ENCODE measurements at places on chromosomes 7 and 10. TPM values are rescaled to one million over a fixed set of nuclear protein-coding genes. Genes with fewer than 3 reads are reported as not detected.

GRCh38 chr10:97977673-97978072 lies 52.7 kb downstream of the CRTAC1 start:
- no peak for DNase-seq

DNA sequence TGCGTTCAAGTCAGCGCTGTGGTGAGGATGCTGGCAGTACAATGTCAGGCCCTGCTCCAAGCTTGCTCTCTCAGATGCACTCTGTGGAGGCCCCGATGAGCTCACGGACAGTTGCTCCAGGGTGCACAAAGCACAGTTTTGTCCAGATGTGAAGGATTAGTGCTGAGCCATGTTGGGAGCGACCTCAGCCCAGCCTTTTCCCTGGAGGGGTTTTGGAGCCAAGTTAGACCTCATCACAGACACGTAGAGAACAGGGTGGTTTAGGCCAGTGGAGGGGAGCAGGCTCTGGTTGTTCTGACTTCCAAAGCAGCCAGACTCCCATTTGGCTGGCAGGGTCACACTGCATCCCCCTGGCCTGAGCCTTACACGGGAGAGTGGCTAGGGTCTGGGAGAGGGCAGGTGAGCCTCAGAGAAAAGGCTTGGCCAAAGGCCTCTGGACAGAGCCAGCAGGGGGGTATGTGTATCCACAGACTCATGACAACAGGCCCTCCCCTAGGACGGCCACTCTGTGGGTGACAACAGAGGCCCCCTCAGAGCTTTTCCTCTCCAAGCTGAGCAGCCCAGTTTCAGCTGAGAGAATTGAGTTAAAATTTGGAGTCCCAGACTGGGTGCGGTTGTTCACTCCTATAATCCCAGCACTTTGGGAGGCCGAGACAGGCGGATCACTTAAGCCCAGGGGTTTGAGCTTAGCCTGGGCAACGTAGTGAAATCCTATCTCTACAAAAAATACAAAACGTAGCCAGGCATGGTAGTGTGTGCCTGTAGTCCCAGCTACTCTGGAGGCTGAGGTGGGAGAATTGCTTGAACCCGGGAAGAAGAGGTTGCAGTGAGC lies 4.7 kb downstream of the PLAC9 start:
- no peak for DNase-seq

GRCh38 chr10:104937567-104937966 lies 296.5 kb downstream of the SORCS3 start:
- DNase-seq = peak; percentile 36

DNA sequence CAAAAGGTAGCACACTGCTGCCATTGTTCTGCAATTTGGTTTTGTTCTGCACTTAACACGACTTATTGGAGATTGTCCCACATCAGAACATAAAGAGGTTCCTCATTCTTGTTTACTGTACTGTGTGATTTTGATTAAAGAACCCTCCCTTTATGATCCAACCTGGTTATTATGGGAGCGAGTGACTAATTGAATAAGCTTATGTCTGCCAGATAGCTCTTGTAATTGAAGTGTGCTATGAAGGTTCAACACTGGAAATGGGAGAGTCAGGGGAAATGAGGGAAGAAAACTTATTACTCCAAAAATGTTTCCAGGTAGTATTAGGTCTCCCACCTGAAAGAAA lies 33.9 kb downstream of the CASP7 start:
- no peak for DNase-seq

DNA sequence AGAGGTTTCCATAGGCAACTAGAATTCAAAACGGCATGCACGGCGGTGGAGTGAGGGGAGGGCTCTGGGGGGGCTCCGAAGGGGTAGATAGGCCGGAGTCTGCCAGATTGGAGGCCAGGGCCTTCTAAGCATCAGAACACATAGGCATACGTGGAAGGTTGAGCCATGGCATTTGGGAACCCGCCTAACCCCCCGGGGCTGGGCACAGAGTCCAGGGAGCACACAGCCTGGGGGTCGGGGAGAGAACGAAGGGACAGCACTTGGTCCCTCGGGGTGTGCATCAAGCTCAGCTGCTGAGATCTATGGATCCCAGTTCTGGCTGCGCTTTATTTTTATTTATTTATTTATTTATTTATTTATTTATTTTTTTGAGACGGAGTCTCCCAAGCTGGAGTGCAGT lies 89.4 kb upstream of the TNS3 start:
- DNase-seq = no peak

DNA sequence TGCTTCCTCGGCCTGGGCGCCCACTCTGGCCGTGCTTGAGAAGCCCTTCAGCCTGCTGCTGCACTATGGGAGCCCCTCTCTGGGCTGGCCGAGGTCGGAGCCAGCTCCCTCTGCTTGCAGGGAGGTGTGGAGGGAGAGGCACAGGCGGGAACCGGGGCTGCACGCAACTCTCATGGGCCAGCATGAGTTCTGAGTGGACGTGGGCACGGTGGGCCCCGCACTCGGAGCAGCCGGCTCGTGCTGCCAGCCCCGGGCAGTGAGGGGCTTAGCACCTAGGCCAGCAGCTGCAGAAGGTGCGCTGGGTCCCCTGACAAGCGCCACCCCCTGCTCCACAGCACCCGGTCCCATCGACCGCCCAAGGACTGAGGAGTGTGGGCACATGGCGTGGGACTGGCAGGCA lies 9.0 kb upstream of the PDK4 start:
- DNase-seq = no peak

DNA sequence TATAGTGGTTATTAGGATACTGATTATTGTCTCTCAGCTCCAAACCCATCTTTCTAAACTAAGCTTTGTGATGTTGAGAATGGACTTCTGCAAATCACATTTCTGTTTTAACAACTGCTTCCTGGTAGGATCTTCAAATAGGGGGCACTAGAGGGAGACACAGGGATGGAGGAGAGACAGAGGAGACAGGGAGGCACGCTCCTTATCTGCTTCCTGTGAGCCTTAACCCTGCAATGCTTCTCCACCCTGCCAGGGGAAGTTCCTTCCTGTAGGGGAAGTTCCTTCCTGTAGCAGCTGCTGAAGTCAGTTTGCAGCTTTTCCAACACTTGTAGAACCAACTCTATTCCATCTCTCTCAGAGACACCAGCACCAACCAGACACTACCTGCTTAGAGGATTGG lies 847.2 kb downstream of the CCSER2 start:
- DNase-seq = no peak

- no peak for DNase-seq
Observed at GRCh38 chr7:110623436-110623835, 467.5 kb upstream of the LRRN3 start.

DNA sequence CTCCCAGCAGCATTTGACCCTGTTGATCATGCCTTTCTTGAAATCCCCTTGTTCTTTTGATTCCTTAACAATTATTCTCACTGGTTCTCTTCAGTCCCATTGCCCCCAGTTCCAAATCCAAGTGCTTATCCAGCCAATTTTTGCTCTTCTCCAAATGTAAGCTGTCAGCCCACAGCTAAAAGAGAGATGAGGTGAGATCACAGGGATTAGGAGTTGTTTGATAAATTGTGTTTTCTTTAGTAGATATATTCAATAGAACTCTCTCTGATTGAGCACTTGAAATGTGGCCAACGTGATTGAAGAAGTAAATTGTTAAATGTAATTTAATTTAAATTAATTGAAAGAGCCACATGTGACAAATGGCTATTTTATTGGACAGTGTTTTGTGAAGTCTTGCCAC lies 76.6 kb upstream of the NME8 start:
- DNase-seq = no peak

DNA sequence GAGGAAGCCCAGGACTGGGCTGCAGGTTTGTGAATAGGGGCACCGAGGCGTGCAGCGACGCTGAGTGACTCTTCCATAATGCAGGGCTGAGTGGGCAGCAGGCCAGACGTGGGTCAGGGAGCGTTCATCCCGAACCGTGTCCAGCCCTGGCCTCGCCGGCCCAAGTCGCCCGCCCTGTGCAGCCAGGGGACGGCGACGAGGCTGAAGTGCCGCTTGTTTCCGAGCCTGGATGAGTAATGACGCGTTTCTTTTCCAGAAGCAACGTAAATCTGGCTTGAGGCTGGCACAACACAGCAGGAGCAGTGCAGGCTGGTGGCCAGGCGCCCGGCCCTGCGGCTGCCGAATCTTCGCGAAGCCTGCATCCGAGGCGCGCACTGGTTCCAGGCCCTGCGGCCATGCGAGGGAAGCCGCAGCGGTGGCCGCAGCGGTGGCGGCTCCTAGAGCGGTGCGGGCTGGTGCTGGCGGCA lies 74.0 kb upstream of the SEC61G start:
- no peak for DNase-seq

DNA sequence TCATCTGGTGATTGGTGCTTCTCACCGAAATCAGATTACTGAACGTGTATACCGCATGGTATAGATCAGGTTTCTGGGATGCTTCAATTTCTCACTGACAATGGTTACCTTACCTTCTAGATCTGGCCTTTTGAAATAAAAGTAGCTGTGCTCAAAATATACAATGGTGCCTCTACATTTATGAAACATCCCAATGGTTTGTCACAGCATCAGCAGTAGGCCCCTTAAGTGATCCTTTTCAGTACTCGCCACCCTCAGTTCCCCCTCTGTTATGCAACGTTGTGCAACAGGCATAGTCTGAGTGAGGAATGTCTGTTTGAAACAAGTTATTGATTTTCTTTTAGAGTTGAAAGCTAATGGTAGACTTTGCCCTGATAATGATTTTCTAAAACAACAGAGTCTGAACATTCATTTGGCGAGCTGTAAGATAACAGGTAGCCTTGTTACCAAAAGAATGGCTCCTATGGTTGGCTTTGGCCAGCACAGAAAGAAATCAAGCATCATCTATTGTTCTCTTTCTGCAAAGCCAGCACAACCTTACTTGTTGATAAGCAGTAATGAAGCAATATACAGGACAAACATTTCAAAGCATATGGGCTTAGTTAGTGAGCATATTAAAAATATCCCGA lies 693.9 kb downstream of the PARD3 start:
- DNase-seq = no peak

DNA sequence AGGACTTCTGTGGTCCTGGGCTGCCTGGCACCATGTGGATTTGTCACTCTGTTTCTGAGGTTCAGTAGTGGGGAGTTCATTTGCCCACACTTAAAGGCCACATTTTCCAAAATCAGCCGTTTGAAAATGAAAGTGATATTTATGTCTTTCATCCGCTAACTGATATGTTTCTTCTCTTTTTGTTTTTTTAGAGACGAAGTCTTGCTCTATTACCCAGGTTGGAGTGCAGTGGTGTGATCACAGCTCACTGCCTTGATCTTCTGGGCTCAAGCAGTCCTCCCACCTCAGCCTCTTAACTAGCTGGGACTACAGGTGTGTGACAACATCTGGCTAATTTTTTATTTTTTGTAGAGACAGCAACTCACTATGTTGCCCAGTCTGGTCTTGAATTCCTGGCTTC lies 58.6 kb downstream of the EBLN1 start:
- no peak for DNase-seq

- DNase-seq = peak; percentile 76
Observed at GRCh38 chr10:71964743-71965515, 734 bp downstream of the CHST3 start.

The ATOH7 gene
- total RNA-seq = not detected

All from HFFc6 (cell line).